ENCODE measurements at places on chromosomes 11 and 22. TPM values are rescaled to one million over a fixed set of nuclear protein-coding genes. Genes with fewer than 3 reads are reported as not detected.

DNA sequence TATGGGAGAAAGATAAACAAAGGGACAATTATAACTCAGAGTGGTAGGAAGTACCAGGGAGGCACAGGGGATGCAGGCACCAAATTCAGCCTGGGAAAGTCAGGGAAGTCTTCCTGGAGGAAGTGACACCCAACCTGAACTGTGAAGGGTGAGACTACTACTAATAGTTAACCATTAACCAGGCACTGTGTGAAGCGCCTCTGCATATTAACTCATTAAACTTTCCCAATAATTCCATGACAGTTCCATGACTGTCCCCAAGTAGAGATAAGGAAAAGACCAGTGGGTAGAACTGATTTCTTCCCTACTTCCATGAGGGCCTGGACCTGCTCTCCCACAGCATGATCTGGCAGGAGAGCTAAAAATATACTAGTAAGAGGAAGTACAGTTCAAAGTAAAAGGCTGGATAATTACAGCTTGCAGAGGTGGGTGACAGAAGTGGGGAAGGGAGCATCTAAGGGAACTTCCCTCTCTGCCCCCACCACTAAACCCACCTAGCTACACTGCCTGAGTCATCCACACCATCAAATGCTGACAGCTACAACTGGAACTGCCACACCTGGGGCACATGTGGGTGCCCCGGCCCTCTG lies 4.7 kb upstream of the AP1B1 start:
- no peak for DNase-seq

- no peak for DNase-seq
Observed at GRCh38 chr11:61048368-61049062, 53.8 kb upstream of the CD5 start.

DNA sequence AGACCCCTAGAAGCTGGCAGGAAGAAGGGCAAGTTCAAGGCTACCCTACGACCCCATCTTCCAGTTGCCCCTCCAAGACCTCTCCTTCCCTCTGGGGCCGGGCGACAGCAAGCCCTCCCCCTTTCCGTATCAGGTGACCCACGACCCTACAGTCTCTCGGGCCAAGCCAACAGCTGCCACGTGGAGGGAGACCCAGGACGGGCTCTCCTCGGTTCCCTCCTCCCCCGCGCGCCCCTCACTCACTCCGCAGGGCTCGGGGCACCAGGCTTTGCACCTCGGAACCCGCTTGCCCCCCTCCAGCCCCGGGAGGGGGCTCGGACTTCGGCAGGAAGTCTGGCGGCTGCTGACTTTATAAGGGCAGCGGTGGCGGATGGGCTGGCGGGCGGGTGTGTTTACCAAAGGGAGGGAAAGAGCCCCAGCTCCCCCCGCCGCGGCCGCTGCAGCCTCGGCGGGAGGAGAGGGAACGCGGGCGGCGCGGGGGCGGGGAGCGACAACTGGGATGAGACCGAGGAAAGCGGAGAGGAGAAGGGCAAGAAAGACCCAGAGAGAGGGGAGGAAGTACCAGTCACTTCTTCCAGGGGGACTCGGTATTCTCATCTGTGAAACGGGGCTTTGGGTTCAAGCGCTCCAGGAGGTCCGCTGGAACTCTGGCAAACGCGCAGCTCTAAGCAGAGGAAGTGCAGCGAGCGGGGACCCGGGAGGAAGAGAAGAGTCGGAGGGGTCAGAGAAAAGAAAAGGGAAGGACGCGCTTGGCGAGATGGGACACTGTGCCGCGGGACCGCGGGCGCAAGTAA lies 767 bp downstream of the SLC43A1 start:
- peak; percentile 82 for DNase-seq

GRCh38 chr11:75435571-75435925 lies 2.5 kb upstream of the KLHL35 start:
- no peak for DNase-seq

GRCh38 chr22:22410121-22410520 lies 98.4 kb downstream of the ZNF280B start:
- DNase-seq, result peak; percentile 74

- no peak for DNase-seq
Observed at GRCh38 chr11:3989921-3990290, 104.7 kb upstream of the RRM1 start.

The DNAJB7 gene
- total RNA-seq, result not detected

The HTR3A gene
- not detected for total RNA-seq

The PNPLA2 gene
- total RNA-seq, result 174 TPM

Data from sciatic nerve (tissue), 2 donors.